ENCODE measurements at places on chromosomes 6 and 20. TPM values are rescaled to one million over a fixed set of nuclear protein-coding genes. Genes with fewer than 3 reads are reported as not detected.

Gene PDE7B
- 2.5 TPM for polyA plus RNA-seq

Gene SLC44A4
- 5.1 TPM for polyA plus RNA-seq

DNA sequence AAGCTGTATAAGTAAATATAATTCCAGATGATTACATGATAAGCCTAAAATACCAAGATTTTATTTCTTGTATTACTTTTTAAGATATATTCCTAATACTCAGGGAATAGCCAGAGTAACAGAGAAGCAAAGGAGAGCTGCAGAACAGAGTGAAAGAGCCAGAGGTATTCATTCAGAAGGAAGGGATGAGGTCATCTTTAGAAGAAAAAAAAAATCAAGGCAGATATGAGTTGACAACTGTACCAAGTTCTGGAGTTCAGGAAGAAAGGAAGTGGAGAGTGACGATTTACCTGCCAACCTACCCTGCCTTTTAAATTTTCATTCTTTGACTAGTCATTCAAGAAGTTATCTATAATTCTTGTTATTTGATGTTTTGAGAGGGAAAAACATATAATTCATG is 28.8 kb upstream of the NHSL1 start:
- no peak for DNase-seq

- DNase-seq = no peak
These were observed 121.9 kb downstream of the MTHFD1L start for GRCh38 chr6:150987371-150987828.

DNA sequence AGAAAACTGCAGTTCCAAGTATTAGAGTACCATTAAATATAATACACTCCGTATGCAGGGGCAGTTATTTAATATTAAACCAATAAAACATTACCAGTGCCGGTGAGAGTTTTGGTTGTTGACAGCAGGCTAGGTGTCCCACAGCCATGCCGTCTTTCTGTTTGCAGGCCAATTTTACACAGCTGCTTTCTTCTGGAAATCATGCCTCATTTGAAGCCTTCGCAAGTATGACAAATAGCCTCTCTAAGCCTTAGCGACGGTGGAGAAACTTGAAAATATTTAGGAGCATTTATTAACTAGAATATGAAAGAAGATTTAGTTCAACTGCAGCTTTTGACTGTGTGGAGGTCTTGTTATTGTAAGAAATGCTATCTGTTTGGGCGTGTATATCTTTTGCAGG is 226.0 kb downstream of the BMP2 start:
- DNase-seq = no peak

DNA sequence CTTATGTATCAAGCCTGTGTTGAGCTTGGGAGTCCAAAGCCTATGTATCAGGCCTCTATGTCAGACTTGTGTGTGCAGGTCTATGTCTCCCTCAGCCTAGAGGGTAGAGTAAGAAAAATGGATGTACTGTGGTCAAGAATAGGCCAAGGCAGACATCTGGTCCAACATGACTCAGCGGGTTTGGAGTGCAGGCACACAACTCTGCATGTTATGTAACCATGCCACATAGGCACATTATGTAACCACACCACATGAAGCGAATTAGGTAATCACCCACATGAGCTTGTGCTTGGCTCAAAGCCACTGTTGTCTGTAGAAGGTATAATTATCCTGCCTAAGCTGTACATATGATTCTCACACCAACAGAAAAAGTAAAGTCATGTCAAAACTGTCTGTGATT is 1190.5 kb upstream of the EYS start:
- no peak for DNase-seq

Data from adrenal gland (tissue), 19 donors.